ENCODE measurements at places on chromosomes 12 and 14. TPM values are rescaled to one million over a fixed set of nuclear protein-coding genes. Genes with fewer than 3 reads are reported as not detected.
A peak's percentile ranks its signal among the peaks of the same experiment; 100 is the strongest.

The STXBP6 gene
- total RNA-seq = 5.8 TPM

DNA sequence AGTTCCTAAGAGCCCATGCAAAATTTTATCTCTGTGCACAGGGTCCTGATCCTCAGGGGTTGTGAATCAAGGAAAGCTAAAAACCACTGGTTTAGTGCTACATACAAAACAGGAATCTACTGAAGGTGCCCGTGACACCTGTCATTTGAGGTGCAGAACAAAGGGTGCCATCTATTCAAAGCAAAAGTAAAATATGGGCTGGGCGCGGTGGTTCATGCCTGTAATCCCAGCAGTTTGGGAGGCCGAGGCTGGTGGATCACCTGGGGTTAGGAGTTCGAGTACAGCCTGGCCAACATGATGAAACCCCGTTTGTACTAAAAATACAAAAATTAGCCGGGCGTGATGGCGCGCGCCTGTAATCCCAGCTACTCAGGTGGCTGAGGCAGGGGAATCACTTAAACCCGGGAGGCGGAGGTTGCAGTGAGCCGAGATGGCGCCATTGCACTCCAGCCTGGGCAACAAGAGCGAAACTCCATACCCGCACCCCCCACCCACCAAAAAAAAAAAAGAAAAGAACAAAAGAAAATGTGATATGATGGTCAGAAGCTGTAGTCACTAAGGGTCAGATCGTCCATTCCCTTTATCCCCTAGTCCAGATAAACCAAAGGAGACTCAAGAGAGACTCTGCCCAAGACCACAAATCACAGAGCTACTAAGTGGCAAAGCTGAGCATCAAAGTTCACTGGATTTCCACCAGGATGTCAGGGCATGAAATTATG lies 3.4 kb downstream of the PPTC7 start:
- no peak for DNase-seq

GRCh38 chr12:112847708-112848337 lies 56.3 kb downstream of the RPH3A start:
- DNase-seq = no peak

The CD9 gene
- total RNA-seq = 19.4 TPM

- no peak for DNase-seq
Measured at GRCh38 chr12:86241600-86241999, 14.6 kb downstream of the MGAT4C start.

DNA sequence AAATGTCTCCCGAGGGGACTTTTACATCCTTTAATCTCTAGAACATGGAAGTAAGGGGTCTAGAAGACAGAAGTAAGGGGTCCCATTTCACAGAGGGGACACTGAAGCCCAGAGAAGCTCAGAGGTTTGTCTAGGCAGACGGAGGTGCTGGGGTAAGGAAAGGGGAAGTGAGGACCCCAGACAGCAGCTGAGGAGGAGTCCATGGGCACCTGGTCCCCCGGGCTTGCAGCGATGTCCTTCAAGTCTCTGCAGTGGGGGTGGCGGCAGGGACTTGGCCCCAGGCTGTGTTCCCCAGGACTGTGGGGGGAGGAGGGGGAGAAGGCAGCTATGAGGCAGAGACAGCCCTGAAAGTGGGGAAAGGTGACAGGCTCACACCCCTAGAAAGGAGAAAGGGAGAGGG lies 30.7 kb downstream of the DTX1 start:
- no peak for DNase-seq

The PPHLN1 gene
- total RNA-seq = 70.9 TPM

- no peak for DNase-seq
Measured at GRCh38 chr12:100789975-100790374, 4.6 kb upstream of the ANO4 start.

DNA sequence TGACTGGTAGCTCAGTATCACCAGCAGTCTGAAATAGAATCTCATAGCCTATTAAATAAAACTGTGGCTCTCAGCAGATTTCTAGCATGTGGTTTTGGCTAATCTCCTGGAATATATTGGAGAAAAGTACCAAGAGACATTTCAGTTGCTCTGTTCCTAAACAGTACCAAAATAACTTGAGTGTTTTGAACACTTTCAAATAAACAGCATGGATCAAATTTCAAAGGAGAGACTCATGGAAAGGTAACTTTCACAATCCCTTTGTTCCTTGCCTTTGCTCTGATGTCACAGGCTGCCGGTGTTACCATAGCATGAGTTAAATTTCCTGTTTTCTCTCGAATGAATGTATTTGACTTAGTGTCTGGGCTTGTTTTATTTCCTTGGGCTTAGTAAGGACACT lies 3.4 kb downstream of the ARG2 start:
- peak; percentile 34 for DNase-seq

The LRIG3 gene
- 96.1 TPM for total RNA-seq

DNA sequence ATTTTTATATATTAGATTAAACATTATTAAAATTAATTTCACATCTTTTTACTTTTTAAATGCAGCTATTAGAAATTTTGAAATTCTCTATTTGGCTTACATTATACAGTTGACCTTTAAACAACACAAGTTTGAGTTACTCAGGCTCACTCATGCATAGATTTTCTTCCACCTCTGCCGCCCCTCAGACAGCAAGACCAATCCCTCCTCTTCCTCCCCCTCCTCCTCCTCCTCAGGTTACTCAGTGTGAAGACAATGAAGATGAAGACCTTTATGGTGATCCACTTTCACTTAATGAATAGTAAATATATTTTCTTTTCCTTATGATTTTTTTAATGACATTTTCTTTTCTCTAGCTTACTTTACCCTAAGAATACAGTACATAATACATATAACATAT lies 136.2 kb downstream of the LLPH start:
- DNase-seq = no peak

DNA sequence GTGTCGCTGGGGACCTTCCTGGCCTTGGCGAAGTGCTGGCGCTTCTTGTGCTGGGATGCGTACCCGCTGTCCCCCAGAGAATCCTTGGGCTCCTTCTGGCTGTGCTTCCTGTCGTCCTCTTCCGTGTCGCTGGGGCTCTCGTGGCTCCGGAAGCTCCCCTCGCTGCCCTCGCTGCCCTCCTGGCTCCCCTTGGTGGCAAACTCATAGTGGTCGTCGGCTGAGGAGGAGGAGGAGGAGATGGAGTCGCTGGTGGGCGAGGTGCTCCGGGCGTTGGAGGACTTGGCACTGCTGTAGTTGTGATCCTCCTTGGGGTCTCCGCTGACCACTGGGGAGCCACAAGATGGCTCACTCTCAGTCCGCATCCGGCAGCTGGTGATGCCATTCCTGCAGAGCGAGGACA lies 254.4 kb downstream of the FOXN3 start:
- no peak for DNase-seq

- peak; percentile 66 for DNase-seq
Measured at GRCh38 chr14:58731465-58732293, 93.9 kb downstream of the DACT1 start.

The SLC6A12 gene
- not detected for total RNA-seq

DNA sequence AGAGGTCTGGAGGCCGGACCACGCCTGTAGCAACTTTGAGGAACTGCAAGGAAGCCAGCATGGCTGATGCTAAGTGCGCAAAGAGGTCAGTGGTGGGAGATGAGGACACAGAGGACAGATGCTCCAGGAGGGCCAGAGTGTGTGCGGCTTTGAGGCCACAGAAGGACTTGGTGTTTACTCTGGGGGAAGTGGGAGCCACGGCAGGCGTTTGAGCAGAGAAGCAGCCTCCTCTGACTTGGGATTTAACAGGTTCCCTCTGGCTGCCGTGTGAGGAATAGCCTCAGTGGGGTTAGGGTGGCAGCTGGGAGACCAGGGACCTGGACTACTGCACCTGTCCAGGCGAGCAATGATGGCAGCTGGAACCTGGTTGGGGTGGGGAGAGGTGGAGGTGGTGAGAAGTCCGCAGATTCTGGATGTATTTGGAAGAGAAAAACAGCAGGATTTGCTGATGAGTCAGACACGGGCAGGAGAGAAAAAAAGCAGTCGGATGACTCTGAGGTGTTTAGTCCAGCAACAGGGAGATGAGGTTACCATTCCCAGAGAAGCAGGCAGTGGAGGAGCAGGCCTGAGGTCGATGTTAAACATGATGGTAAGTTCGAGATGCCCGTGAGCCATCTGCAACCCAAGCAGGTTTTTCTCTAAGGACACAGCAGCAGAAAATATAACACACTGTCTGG lies 143.5 kb downstream of the SCARB1 start:
- peak; percentile 93 for DNase-seq

The PPFIA2 gene
- total RNA-seq = 3.3 TPM

The IAPP gene
- total RNA-seq = not detected

The CLEC6A gene
- total RNA-seq = not detected

The DBX2 gene
- total RNA-seq = not detected

DNA sequence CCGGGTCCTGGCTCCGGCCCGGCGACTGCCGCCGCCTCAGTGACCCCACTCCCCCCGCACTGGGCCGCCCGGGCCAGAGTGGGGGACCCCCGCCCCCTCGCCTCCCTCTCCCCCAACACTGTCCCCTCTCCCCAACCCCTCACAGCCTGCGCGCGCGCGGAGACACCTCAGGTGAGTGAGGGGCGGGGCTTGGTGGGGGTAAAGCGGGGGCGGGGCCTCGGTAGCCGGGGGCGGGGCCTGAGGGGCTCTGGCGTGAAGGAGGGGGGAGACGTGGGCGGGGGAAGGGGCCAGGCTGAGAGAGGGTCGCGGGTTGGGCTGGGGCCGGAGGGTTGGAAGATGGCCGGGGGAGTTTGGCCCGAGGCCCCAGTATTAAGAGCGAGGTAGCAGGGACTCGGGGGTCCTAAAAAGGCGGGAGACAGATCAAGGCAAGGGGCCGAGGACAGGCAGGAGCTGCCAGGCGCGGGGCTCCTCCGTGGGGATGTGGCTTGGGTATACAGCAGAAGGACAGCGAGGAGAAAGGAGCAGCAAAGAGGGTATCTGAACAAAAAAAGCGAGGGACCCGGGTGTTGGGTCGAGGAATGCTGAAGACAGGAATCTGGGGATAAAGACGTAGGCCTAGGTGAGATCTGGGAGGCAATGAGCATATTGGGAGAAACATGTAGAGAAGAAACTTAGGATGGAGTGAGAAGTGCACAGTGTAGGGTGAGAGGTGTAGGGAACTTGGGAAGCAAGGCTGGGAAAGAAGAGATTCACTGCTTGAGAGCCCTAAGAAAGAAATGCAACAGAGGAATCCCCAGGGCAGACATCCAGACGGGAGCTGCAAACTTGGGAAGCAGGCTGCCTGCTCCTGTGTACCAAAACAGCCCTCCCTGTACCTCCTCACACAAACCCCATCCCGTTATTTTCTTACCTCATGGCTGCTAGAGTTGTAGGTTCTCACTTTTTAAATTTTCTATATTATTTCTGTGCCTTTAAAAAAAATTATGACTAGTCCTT lies 10.8 kb downstream of the SUOX start:
- peak; percentile 91 for DNase-seq

DNA sequence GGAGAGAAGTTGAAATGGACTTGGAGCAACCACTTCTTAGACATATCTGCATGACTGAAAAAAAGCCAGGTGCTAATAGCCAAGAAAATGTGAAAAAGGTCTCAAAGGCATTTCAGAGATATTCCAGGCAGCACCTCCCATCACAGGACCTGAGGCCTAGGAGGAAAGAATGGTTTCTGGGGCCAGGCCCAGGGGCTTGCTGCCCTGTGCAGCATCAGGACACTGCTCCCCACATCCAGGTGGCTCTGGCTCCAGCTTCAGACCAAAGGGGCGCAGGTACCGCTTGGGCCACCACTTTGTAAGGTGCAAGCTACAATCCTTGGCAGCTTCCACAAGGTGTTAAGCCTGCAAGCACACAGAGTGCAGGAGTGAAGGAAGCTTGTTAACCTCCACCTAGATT lies 114.3 kb downstream of the PIK3C2G start:
- DNase-seq = no peak

DNA sequence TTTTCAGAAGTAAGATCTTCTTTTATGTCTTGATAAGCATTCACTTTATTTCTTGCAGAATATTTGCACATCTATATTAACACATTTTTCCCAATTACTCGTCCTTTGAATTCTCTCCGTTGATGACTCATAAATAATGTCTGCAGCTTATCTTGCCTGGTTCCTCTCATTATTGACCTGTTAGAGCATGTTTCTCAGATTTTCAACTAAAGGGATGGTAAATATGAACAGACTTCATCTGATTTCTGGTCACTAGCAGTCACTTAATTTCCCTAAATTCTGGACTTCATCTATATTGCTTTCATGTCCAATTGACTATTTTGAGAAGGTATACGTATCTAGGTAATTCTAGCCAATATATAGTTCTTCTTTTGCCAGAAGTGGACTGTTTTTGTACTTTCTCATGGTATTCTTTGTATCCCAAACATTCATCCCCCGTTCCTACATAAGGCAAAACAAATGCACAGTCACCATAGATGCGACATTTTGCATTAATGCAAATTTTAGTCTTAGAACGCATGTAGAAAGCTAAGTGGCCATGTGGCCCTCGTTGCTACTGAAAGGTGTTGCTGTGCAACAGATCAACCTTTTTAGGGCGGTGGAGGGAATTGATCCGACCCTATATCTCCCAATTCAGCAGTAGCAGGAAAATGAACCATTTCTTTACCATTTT lies 6.2 kb downstream of the PIK3C2G start:
- DNase-seq = no peak

GRCh38 chr14:100988011-100988410 lies 84.5 kb upstream of the RTL1 start:
- DNase-seq = no peak

The DNAI7 gene
- 0.29 TPM for total RNA-seq

DNA sequence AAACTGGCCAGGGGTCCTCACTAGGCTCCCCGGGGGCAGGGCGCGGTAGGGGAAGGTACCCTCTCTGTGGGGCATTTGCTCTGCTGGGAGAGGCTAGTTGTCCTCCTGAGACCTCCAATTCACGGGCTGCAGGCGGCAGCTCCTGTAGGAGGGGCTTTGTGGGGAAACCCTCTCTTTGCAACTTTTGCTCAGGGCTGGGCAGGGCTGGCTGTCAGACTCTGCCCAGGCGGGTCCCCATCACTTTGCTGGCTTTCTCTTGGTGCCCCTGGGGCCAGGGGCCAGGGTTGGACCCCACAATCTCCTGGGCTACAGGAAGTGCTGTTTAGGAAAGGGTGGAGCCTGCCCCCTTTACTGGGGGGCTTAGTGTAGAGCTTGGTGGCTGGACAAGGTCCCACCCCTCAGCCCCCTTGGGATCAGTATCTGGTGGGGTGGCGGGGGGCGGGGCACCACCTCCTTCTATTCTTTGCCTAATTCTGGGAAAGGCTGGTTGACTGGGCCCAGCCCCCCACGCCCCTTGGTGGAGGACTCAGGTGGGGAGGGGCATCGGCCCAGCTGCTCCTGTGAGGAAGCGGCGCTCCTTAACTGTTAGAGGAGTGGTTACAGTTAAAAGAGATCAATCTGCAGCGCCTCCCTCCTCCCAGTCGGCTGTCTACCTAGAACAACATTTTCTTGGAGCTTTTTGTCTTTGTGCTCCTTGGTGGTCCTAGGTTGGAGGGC lies 918.7 kb downstream of the AACS start:
- DNase-seq = peak; percentile 39
